GM23338 (cell line): ENCODE measurements at places on chromosomes 6 and 20.

DNA sequence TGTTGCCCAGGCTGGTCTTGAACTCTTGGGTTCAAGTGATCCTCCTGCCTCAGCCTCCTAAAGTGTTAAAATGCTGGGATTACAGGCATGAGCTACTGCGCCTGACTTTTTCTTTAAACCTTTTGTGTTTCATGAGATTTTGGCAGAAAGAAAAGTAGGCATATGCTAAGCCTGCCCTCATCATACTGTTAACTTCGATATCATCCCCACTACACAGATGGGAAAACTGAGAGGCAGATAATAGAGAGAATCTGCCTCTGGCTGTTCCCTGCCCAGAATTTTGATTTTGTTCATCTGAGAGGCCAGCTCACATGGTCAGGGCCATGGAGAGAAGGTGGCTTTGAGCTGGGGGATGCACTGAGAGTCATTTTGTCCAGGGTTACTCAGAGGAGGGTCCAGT is 7.5 kb downstream of the PABPC1L start:
- DNase-seq, result no peak
- no peak overlapping the region for H3K4me3 ChIP-seq
- no peaks in the 10 kb centered on the region for H3K4me1 ChIP-seq

- no peak overlapping the region for H3K27ac ChIP-seq
- H3K36me3 ChIP-seq, result no peaks in the 10 kb centered on the region
- H3K4me1 ChIP-seq, result 0 out of 2 replicates have a peak, but pooled peaks cover 4% of the 10 kb centered on the region
- H3K27me3 ChIP-seq, result no peaks in the 10 kb centered on the region
- DNase-seq, result no peak
Observed at GRCh38 chr6:73339340-73339739, 14.7 kb downstream of the DPPA5 start.

DNA sequence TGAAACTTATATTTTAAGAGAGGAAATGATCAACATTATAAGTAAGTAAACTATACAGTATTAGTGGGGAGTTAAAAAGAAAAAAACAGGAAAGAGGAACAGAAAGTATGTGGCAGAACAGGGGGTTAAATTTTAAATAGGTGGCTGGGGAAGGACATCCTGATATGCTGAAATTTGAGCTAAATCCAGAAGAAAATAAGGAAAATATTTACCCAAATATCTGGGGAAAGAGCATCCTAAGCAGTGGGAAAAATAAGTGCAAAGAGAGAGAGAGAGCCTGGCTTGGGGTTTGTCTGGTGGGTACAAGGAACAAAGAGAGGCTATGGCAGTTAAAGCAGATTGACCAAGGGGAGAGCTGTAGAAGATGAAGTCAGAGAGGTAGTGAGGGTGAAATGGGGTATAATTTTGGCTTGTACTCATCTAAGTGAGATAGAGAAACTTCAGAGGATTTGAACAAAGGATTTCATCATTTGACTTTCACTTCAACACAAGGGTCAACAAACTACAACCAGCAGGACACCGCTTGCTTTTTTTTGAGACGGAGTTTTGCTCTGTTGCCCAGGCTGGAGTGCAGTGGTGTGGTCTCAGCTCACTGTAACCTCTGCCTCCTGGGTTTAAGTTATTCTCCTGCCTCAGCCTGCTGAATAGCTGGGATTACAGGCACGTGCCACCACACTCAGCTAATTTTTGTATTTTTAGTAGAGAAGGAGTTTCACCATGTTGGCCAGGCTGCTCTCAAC is 328.4 kb upstream of the CNR1 start:
- no peak for DNase-seq

DNA sequence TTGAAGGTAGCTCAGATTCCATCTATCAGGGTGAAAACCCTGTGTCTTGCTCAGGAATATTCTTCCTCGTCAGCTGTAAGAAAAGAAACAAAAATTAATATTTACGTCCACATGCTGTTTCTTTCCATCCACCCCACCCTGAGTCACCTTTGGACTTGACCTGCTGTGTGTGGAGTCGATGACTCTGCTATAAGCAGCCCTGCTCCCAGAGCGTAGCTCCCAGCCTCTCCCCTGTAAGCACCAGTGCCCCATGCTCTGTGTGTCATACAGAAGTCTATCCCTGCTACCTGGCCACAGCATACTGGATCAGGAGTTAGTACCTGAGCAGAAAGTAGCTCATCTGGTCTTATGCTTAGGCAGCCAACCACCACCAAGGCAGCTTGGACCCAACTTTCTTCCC is 223.6 kb downstream of the SOD2 start:
- H3K4me3 ChIP-seq, result no peak overlapping the region
- H3K27me3 ChIP-seq, result no peaks in the 10 kb centered on the region
- H3K36me3 ChIP-seq, result no peaks in the 10 kb centered on the region
